ENCODE measurements at places on chromosomes 7 and 10. TPM values are rescaled to one million over a fixed set of nuclear protein-coding genes. Genes with fewer than 3 reads are reported as not detected.

The FEZF1 gene
- total RNA-seq, result not detected

The PRTFDC1 gene
- 4.5 TPM for total RNA-seq

The MKI67 gene
- total RNA-seq, result 0.91 TPM

The LDB3 gene
- total RNA-seq, result 19.1 TPM

The CCDC136 gene
- total RNA-seq, result 20.7 TPM

GRCh38 chr7:30584415-30584814 lies 10.3 kb upstream of the GARS1 start:
- no peak overlapping the region for H3K27ac ChIP-seq
- H3K4me3 ChIP-seq, result no peak overlapping the region
- peaks cover 13% of the 10 kb centered on the region for H3K4me1 ChIP-seq
- H3K27me3 ChIP-seq, result no peaks in the 10 kb centered on the region
- peaks cover 27% of the 10 kb centered on the region for H3K36me3 ChIP-seq
- DNase-seq, result no peak

DNA sequence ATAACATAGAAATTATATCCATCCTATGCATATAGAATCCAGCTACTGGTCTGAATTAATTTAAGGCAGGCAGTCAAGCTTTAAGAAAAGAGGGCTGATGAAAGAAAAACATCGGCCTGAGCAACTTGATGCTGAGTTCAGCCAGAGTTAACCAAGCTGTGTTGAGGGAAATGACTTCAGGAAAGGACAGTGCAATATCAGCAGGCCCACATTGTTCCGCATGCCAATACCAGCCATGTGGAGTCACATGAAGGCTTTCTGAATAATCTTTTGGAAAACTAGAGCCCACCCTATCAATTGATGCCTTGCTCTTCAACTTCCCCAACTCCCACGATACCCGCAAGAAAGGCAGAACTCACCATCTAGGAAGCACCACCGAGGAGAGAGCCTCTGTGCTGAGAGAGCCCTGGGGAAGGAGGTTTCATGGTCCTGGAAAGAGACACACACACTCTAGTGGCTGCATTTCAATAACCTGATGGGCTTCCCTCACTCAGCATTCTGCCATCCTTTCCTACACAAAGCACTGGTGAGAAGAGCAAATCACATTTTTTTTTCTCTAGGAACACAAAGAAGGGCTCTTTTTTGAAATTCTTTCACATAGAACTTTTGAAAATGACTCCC lies 125.8 kb upstream of the PTN start:
- no peak overlapping the region for H3K4me3 ChIP-seq
- H3K4me1 ChIP-seq, result no peaks in the 10 kb centered on the region
- H3K36me3 ChIP-seq, result no peaks in the 10 kb centered on the region
- no peak overlapping the region for H3K27ac ChIP-seq
- H3K27me3 ChIP-seq, result no peaks in the 10 kb centered on the region
- DNase-seq, result no peak

- H3K4me3 ChIP-seq, result no peak overlapping the region
- H3K27ac ChIP-seq, result no peak overlapping the region
- H3K36me3 ChIP-seq, result no peaks in the 10 kb centered on the region
- peaks cover 24% of the 10 kb centered on the region for H3K4me1 ChIP-seq
Observed at GRCh38 chr7:121078701-121079227, 90.3 kb downstream of the CPED1 start.

DNA sequence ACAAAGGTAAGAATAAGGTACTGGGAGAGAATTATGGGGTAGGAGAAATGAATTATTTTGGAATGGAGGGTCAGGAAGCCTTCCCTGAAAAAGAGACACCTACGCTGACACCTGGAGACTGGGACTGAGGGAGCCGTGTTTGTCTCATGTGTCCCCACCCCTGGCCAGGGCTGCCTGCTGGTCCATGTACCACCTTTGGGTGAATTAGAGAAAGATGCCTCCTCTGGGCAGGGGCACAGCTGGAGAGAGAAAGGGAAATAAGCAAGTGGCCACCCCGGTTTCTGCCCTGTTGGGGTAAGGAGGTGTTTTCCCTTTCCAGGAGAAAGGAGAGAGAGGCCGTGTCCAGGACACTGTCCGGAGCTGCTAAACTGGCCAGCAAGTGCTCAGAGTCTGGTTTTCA lies 21.8 kb downstream of the UBTD1 start:
- peaks cover 39% of the 10 kb centered on the region for H3K4me1 ChIP-seq
- no peak overlapping the region for H3K27ac ChIP-seq
- H3K36me3 ChIP-seq, result no peaks in the 10 kb centered on the region
- no peak for DNase-seq
- H3K4me3 ChIP-seq, result no peak overlapping the region
- no peaks in the 10 kb centered on the region for H3K27me3 ChIP-seq

DNA sequence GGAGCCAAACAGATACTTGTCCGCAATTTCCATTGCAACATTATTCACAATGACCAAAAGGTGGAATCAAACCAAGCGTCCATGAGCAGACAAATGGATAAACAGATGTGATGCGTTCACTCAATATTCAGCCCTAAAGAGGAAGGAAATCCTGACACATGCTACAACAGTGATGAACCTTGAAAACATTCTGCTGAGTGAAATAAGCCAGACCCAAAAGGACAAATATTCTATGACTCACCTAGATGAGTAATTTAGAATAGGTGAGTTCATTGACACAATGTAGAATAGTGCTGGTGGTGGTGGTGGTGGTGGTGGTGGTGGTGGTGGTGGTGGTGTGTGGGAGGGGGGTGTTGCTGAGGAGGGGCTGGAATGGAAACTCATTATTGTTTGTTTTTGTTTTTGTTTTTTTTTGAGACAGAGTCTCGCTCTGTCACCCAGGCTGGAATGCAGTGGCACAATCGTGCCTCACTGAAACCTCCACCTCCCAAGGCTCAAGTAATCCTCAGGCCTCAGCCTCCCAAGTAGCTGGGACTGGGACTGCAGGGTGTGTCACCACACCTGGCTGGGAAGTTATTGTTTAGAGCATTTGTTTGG lies 28.6 kb downstream of the SMKR1 start:
- H3K27me3 ChIP-seq, result no peaks in the 10 kb centered on the region
- no peaks in the 10 kb centered on the region for H3K4me1 ChIP-seq
- H3K27ac ChIP-seq, result no peak overlapping the region
- no peak for DNase-seq
- no peaks in the 10 kb centered on the region for H3K36me3 ChIP-seq

- no peak overlapping the region for H3K4me3 ChIP-seq
- H3K36me3 ChIP-seq, result no peaks in the 10 kb centered on the region
- H3K4me1 ChIP-seq, result peaks cover 13% of the 10 kb centered on the region
- H3K27me3 ChIP-seq, result no peaks in the 10 kb centered on the region
Observed at GRCh38 chr10:30509508-30509907, 75.5 kb downstream of the MAP3K8 start.

DNA sequence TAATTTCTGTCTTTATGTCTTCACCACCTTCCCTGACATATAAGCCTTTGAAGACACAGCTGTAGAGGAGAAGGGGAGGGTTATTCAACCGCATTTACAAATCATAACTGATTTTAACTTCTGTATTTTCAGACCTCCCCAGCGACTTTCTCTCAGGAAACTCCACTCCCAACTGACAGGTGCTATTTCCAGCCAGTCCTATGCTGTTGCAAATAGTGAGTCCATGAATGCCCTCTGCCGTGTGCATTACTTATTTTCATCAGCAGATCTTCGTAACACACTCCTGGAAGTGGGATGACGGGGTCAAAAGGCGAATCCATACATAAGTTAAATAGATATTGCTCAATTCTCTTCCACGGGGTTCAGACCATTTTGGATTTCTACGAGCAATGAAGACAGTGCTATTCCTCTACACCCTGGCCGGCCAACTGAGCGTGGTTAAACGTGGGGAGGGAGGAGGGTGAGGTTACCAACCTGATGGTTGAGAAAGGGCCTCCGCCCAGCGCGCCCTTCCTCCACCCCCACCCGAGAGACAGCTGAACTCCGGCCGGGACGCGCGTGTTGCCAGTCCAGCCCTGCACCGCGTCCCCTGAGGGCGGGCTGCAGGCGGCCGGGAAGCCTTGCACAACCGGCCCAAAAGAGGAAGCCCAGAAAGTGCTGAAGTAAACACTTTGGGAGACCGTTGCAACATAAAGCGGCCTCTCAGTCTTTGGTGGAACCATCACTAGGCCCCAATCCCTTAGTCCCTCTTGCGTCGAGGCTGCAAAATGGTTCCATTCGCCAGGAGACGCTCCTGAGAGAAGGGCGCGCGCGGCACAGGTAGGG lies at the start of gene APBB1IP:
APBB1IP (plus strand) TSS at position 705 of the 825 bp plus-strand sequence. CDS start 53,986 bp downstream, outside the sequence.
- peak within 1 kb of the TSS; percentile 65 for H3K27ac ChIP-seq
- H3K4me1 ChIP-seq, result peaks cover 4% of the 10 kb centered on the region

DNA sequence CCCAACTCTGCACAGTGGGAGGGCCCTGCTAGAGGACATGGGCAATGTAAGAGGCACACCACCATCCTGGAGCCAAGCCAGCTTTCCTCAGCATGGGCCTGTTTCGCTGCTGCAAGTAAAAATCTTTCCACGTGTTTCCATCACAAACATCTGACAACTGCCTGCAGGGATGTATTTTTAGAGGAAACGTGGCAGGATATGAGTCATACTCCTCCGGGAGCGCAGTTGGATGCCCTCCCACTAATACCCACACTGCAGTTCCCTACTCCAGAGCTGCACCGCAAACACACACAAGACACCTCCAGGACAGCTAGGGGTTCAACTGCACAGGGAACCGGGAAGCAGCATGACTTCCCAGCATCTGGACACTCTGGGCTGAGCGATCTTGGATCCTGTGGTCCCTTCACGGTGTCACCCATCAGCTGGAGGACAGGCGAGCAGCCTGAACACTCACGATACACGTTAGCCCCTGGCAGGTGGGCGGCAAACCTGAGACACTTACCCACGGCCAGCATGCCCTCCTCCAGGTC lies 26.1 kb downstream of the PLAC9 start:
- H3K4me1 ChIP-seq, result peaks cover 72% of the 10 kb centered on the region
- no peaks in the 10 kb centered on the region for H3K27me3 ChIP-seq
- peaks cover 22% of the 10 kb centered on the region for H3K36me3 ChIP-seq
- peak overlapping the region; percentile 76 for H3K27ac ChIP-seq
- DNase-seq, result peak; percentile 96

DNA sequence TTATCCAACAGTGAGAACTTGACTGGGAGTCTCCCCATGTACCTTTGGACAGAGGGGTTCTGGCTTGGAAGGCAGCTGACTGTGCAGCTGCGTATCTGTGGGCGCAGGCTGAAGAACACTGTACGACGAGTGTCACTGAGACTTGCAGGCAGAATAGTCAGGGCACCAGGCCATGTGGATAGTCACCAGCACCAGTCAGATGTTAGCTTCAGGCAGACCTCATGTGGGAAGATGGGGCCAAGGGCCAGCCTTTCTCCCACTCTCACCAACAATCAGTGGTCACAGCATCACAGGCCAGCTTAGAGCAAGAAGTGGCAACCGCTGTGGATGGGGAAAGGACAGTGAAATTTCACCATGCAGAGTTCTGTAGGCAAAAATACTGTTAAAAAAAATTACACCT lies 43.4 kb upstream of the GJD4 start:
- no peak overlapping the region for H3K27ac ChIP-seq
- no peak overlapping the region for H3K4me3 ChIP-seq
- H3K27me3 ChIP-seq, result no peaks in the 10 kb centered on the region
- H3K4me1 ChIP-seq, result peaks cover 36% of the 10 kb centered on the region

GRCh38 chr7:116497708-116498107 lies 1.8 kb upstream of the CAV2 start:
- no peaks in the 10 kb centered on the region for H3K36me3 ChIP-seq
- no peak overlapping the region for H3K4me3 ChIP-seq
- no peaks in the 10 kb centered on the region for H3K27me3 ChIP-seq
- DNase-seq, result no peak
- H3K4me1 ChIP-seq, result peaks cover 19% of the 10 kb centered on the region
- peak overlapping the region; percentile 94 for H3K27ac ChIP-seq

DNA sequence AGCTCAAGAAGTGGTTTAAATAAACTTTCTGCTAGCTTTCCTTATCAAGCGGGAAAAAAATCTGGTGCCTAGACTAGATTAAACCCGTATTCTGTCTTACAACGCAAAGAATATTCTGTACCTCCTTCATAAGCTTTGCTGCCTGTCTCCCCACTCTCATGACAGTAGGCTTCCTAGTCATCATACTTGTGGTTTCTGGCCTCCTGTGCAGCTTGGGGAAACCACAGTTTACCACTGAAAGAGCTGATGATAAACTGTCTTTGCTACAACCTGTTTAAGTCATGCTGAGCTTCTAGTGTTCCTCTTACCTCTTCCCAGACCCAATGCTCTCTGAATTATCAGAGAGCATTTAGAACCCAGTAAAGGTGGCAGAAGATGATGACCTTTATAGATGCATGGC lies 55.0 kb downstream of the PODXL start:
- peaks cover 31% of the 10 kb centered on the region for H3K4me1 ChIP-seq
- no peak overlapping the region for H3K4me3 ChIP-seq
- no peaks in the 10 kb centered on the region for H3K27me3 ChIP-seq
- H3K36me3 ChIP-seq, result peaks cover 16% of the 10 kb centered on the region

DNA sequence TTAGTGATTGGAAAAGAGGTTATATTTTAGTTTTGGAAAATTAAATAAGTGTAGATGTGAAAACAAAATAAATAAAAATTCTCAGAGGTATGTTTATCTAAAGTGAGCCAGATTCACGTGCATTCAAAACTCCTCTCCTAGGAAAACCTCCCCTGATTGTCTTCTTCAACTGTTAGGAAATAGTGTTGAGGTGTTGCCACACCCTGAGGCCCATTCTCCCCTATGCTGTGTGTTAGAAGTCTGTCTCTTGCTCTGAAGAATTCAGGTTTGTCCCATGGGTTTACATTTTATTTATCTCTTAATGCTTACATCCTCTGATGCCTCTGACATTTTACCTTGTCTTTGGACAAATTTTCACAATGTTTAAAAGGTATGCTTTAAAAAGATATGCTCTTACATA lies 40.3 kb downstream of the PTPRE start:
- H3K27ac ChIP-seq, result no peak overlapping the region

DNA sequence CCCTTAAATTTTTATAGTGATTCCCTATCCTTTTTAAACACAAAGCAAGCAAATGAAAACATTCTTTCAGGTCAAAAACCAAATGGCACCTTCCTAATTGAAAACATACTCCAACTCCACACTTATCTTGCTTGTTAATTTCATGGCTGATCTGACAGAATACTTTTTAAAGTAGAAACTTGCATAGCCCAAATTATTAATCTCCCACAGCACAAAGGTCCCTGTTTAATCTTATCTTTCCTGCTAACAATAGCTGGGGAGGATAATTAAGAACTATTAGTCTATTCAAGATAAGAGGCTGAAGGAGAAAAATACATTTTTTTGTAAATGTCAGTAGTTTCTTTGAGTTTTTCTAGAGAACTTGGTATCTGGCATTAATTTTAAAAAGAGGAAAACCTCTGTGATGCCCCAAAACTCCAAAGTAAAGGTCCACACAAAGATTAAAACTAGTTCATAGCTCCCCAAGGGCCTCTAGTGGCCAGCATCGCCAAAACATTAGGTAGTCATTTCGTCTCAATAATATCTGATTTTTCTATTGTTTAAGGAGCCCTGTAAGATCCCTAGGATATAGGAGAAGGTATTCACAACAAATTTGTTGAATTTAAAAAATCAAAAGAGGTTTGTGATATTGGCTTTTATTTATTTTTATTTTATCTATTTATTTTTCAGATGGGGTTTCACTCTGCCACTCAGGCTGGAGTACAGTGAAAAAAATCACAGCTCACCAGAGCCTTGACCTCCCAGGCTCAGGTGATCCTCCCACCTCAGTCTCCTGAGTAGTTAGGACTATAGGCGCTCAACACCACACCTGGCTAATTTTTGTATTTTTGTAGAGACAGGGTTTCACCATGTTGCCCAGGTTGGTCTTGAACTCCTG lies 14.7 kb downstream of the CDNF start:
- no peak overlapping the region for H3K27ac ChIP-seq
- no peaks in the 10 kb centered on the region for H3K36me3 ChIP-seq
- DNase-seq, result no peak
- no peak overlapping the region for H3K4me3 ChIP-seq
- no peaks in the 10 kb centered on the region for H3K4me1 ChIP-seq
- no peaks in the 10 kb centered on the region for H3K27me3 ChIP-seq

- no peak overlapping the region for H3K4me3 ChIP-seq
- no peaks in the 10 kb centered on the region for H3K36me3 ChIP-seq
- no peak overlapping the region for H3K27ac ChIP-seq
Observed at GRCh38 chr10:18229826-18230225, 89.6 kb downstream of the CACNB2 start.

Data from esophagus muscularis mucosa (tissue), 4 donors.